ENCODE measurements at places on chromosomes 2 and 18.

- DNase-seq = no peak
Observed at GRCh38 chr18:12347895-12348294, 29.1 kb downstream of the AFG3L2 start.

- no peak for DNase-seq
Observed at GRCh38 chr2:170307555-170308351, 129.8 kb downstream of the MYO3B start.

- DNase-seq = no peak
Observed at GRCh38 chr2:20224164-20224715, 690 bp downstream of the SDC1 start.

DNA sequence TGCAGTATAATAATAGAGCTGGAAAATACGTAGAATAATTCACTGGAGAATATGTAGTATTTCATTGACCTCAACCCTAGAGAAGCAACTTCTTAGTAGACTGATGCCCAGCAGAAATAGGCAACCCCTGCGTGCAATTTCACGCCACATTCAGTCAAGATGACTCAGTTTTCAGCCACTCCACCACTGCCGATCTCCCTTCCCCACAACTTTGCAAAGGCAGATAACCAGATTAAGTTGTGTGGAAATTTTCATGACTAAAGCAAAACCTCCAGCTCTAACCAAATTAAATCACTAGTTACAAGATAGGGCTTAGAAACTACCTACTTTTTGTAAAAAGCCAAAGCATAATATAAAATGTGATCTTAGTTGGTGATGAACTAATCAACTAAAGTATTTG lies 63.3 kb upstream of the STK17B start:
- DNase-seq = no peak

GRCh38 chr2:20443276-20443920 lies 3.5 kb upstream of the RHOB start:
- no peak for DNase-seq

DNA sequence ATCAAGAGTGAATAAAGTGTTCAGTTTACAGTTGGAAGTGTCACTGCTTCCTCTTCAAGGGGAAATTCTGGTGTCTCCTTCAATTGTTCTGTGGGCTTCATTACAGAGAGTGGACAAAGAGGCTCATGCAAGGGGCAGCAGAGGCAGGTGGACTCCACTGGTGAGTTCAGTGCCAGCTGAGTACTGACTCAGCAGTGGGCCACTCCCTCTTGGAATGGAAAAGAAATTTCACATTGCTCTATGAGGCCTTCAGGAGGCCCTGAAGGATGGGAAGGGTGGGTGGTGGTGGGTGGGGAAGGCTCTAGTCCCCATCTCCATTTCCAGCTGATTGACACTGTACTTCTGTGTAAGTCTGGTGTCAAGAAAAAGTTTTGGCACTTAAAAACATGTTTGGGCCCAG lies 66.4 kb downstream of the PRELID3A start:
- DNase-seq = no peak

DNA sequence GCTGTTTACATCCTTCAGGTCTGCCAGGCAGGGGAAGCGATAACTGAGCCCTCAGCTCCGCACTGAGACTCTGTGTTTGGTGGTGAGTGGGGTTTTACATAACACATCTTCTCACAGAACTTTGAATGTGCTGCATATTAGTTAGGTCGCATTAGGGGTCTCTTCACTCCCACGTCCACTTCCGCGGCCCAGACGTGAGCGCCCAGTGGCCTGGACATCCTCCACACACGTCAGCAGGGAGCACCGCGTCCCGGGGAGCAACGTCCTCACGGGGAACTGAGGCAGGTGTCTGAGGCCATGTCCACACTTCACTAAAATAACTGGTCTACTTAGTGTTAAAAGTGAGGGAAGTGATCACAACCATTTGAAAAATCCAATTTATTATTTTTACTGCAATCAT lies 100.4 kb upstream of the SATB2 start:
- no peak for DNase-seq

DNA sequence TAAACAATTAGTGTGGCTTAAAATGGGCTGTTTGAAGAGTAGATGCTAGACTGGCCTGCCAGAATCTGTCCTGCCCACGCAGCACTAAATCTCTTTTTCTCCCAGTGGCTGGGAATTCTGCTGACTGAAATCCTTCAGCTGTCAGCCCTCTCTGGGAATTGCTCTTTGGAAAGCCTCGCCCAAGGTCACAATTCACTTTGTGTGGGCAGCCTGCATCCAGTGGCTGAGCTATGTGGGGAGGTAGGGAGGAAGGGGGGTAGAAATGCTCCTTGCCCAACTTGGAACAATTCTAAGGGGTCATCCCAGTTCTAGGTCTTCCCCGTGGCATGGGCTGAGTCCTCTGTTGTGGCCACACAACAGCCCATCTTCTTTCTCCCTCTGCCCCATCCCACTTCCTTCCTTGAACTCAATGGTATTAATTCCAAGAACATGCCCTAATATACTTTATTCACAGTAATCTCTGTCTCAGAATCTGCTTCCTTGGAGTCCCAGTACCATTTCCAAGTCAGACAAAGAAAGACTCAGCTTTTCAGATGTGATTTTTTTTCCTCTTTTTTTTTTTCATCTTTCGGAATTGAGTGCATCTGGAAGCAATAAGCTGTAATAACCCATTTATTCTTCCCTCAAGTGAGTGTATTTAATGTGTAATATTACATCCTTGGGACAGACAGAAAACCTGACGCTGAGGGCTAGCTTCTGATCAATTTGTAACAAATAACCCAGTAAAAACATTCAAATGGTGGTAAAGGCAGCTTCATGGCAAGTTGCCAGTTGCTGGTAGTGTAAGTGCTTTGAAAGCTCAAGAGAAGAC lies 189.4 kb downstream of the GPD2 start:
- no peak for DNase-seq

GRCh38 chr2:16072638-16073290 lies 132.4 kb downstream of the MYCN start:
- DNase-seq = no peak

DNA sequence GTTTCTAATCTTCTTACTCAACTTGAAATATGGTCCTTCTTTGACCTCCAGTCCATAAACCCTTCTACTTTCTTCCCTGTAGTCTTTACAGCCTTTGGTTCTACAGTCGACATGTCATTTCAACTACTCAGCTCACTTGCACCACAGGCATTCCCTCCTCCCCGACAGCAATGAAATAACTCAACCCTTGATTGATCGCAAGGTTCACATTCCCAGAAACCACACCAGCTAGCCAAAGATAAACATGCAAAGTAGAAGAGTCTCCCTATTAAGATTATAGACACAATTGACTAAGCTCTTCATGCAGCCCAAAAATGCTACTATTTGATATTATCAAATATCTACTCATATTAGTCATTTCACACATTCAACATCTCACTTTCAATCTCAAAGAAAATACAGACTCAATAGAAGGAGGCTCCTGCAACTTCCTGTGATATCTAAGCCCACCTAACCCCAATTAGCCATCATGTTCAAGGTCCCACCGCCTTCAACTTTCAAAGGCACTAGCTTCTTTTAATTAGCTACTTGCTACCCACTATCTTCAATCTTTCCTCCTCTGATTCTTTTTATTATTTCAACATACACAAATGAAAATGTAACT lies 50.8 kb downstream of the RTTN start:
- DNase-seq = no peak

GRCh38 chr18:47781561-47781960 lies 148.9 kb downstream of the SMAD2 start:
- DNase-seq = no peak

DNA sequence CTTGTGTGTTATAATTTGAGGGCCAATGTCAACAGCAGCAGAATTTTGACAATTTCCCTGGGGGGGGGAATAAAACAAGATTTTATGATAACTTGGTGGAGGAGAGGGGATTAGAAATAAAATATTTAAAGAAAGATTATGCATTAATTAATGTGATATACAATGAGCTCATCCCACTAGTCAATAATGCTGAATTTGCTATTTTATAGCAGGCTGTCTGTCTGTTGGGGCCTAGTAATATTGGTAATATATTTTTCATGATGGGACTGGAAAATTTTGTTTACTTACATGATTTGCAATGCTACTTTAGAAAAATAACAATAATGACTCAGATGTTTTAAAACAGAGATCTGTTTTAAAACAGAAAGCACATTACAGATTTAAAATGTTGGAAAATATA lies 118.0 kb downstream of the RNF152 start:
- DNase-seq = no peak

- DNase-seq = no peak
Observed at GRCh38 chr2:7719876-7720275, 802.7 kb downstream of the RNF144A start.

DNA sequence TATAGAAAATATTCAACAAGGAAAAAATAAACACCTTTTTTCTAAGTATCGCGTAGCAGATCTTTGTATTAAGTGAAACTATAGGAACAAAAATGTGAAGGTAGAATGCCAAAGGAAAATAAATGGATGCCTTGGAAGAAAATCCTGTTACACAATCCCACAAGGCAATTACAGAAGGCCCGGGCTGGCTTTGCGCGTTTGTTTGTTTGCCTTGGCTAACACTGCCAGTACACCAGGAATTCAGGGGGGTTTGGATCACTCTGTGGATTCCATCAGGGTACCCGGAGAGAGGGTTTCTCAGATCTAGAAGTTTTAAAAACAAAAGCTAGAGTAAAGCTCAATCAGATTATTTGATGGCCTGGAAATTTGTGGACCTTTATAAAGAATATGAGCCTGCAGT lies 478.3 kb downstream of the FBXO15 start:
- no peak for DNase-seq

DNA sequence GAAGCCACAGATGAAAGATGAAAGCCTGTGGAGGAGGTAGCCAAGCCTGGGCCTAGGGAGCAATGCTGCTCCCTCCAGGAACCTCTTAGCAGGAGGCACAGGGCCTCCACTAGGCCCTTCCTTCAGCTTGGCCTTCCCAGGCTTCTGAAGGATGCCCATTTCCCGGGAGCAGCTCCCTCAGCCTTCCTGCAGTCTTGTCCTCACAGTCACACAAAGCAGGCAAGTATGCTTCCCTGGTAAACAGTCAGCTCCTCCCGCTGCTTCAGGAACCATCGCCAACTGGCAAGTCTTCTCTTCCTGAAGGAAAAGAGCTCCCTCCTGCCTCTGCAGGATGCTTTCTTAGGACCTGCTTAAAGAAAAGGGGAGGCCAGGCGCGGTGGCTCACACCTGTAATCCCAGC lies 53.2 kb downstream of the SMAD7 start:
- DNase-seq = no peak

- no peak for DNase-seq
Observed at GRCh38 chr2:8209494-8209893, 472.4 kb upstream of the ID2 start.

DNA sequence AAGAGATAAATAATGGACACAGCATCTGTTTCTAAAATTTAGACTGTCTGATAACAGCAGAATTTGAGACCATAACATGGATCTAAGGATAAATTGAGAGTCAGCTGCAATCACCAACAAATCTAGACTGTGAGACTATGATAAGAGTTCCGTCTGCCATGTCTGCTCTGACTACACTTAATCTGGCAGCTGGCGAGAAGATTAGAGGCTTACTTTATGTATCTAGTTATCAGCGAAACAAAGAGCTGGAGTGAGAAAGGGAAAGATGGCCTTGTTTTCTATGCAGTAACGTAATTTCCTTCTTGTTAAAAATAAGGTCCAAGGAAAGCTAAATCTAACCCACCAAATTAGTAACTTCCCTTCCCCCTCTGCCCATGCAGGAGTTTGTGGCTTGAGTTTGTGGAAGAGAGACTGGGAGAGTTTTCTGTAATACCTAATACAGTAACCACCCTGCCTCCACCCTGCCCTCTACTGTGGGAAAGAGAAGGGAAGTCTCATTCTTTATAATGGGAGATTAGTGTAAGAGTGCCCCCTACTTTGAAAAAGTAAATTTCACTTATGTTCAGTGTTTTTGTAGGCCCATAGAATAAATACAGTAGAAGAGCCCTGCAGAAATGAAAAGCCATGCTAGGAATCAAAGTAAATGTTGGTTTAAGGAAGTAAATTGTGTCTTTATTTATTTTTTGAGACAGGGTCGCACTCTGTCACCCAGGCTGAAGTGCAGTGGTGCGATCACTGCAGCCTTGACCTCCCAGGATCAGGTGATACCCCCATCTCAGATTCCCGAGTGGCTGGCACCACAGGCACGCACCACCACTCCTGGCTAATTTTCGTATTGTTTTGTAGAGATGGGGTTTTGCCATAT lies 27.5 kb downstream of the EML4 start:
- DNase-seq = no peak

- DNase-seq = no peak
Observed at GRCh38 chr2:175844169-175844568, 157.9 kb downstream of the LNPK start.

GRCh38 chr18:47263430-47264307 lies 12.2 kb upstream of the SKOR2 start:
- DNase-seq = no peak

DNA sequence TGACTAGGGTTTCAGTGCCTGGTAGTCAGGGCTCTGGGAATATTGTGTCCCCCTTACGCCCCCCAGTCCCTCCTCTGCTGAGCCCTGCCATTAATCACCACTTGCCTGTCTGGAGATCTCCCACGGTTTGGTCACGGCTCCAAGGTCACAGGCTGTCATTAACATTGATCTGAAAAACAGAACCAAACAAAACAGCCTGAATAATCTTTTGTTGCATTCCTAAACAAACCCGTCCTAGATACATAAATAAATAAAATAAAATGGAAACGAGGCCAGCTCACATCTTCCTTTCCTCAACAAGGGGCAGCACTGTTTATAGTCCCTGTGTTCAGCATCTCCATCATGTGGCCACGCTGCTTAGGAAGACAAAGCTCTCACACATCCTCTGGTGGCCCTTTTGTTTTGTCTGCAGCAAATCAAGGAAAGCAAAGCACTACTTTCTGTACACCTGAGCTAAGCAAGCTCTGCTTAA lies 282.8 kb downstream of the AGPS start:
- no peak for DNase-seq

- DNase-seq = no peak
Observed at GRCh38 chr2:68292108-68292710, 27.5 kb downstream of the CNRIP1 start.

DNA sequence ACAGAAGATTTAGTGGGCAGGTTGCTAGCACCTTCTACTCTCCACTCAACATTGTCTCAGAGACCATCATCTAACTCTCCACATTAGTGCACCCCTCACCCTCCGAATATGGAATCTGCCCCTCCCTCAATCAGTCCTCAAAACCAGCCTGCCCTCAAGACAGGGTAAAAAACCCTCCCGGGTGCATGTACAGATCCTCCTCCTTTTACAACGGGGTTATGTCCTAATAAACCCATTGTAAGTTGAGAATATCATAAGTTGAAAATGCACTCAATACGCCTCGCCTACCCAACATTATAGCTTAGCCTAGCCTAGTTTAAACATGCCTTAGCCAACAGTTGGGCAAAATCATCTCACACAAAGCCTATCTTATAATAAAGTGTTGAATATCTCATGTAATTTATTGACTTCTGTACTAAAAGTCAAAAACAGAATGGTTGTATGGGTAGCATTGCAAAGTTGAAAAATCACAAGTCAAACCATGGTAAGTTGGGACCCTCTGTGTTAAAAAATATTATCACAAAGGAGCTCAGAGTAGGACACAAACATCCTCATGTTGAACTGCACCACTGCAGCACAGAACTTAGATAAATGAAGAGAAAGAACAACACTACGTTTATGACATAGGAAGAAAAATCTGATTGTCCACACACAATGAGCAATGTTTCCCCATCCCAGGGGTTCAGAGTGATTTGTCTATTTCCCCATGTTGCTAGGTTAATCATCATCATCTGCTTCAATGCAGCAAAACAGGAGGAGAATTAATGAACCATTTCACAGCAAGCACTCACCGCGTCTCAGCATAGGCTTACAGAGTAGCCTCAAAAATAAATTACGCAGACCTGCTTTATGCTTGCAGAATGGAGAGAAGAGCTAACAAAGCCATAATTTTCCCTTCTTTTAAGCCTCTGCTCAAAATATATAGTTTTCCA lies 184.1 kb upstream of the ARL4C start:
- DNase-seq = no peak

- DNase-seq = no peak
Observed at GRCh38 chr2:8588831-8589191, 93.0 kb upstream of the ID2 start.
